ENCODE measurements at places on chromosomes 1 and 21. TPM values are rescaled to one million over a fixed set of nuclear protein-coding genes. Genes with fewer than 3 reads are reported as not detected.

The C1orf53 gene
- 6.8 TPM for total RNA-seq

GRCh38 chr21:46155514-46156377 is at the start of gene FTCD:
Gene FTCD, minus strand, starts transcription at chr21:46155579. Its CDS starts 56 bp downstream, at chr21:46155523.
- peak; percentile 14 for DNase-seq

DNA sequence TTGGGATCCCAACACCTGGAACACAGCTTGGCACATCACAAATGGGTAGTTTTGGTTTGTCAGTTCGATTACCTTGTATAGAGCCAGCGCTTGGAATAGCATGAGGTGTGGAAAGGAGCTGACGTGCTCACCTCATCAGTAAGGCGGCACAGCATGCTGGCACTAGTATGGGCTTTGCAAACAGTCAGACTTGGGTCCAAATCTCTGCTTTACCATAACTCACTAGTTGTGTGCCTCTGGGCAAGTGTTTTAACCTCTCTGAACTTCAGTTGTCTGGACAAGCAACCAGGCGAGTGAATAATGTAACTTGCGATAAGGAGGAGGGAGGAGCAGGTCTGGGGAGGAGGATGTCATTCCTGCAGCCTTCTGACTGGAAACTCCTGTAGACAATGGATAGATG is 26.3 kb upstream of the NEK2 start:
- no peak for DNase-seq

The LRRN2 gene
- total RNA-seq, result 4.2 TPM

The TNFRSF1B gene
- 18.6 TPM for total RNA-seq

GRCh38 chr1:17436380-17437174 is 2.9 kb downstream of the RCC2 start:
- no peak for DNase-seq

DNA sequence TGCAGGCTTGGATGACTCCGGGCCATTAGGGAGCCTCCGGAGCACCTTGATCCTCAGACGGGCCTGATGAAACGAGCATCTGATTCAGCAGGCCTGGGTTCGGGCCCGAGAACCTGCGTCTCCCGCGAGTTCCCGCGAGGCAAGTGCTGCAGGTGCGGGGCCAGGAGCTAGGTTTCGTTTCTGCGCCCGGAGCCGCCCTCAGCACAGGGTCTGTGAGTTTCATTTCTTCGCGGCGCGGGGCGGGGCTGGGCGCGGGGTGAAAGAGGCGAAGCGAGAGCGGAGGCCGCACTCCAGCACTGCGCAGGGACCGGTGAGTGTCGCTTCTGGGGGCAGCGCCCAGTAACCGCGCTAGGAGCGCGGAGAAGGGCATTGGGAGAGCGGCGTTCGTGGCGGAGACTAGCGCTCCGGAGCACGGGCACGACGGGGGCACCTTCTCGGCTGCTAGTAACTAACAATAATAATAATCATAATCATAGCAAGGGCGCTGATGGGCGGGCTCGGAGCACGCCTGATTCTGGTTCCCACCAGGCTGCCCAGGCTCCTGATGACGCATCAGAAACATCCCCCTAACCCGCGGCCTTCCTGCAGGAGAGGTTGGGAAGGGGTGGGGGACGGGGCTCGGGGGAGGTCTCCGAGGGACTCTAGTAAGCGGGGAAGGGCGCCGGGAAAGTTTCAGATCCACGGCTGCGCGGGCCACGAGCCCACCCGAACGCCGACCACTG is at the start of gene MX1:
Gene MX1 (plus strand): TSS at position 286 of the 722 bp plus-strand sequence. CDS start 5,832 bp downstream, outside the sequence.
- DNase-seq, result peak; percentile 85

DNA sequence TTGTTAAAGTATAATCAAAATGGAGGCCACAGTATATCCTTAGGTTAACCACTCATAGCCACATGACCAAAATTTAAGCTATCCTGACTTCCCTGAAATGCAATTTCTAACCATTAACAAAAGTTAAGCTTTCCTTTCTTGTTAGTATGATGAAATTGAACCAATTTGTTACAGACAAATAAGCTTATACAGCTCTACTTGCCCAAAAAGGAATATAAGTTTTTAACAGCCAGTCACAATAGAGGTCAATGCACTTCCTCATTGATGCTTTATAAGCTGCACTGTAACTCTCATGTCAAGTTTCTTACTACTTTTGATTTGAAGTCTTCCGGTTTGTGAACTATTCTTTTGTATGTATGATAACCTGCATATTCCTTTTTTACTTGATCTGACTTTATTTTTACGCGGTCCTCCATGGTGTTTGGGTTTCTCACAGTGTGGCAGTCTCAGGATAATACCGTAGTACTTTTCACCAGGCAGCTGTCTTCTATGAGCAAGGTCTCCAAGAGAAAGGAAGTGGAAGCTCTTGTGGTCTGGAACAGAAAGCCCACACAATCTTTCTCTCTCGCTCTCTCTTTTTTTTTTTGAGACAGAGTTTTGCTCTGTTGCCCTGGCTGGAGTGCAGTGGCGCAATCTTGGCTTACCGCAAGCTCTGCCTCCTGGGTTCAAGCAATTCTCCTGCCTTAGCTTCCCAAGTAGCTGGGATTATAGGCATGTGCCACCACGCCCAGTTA is 331.6 kb downstream of the SRGAP2C start:
- DNase-seq, result peak; percentile 6

The FAM43B gene
- total RNA-seq, result 4.1 TPM

The GNG12 gene
- 27.2 TPM for total RNA-seq

Measured in heart left ventricle (tissue), 16 donors.